Activated naive CD4-positive, alpha-beta T cell (primary cell): ENCODE measurements at places on chromosomes 3 and 15.

DNA sequence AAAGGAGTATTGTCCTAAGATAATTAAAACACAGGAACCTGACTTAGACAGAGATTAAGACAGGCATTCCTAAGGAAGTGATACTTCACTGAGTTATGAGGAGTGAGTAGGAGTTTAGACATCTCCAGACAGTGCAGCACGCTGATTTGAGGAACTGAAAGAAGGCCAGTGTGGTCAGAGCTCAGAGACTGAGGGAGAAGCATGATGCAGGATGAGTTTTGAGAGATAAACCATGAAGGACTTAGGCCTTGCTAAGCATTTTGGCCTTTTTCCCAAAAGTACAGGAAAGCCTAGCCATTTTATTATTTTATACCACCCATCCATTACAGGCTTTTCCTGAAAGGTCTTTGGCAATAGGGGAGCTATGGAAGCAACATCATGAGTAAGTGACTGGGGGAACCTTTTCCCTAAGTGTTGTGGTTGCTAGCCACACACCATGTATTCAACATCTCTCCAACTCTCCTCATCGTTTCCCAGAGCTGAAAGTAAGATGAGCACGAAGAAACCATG, 375.6 kb upstream of the TPRG1 start:
- DNase-seq, result no peak

DNA sequence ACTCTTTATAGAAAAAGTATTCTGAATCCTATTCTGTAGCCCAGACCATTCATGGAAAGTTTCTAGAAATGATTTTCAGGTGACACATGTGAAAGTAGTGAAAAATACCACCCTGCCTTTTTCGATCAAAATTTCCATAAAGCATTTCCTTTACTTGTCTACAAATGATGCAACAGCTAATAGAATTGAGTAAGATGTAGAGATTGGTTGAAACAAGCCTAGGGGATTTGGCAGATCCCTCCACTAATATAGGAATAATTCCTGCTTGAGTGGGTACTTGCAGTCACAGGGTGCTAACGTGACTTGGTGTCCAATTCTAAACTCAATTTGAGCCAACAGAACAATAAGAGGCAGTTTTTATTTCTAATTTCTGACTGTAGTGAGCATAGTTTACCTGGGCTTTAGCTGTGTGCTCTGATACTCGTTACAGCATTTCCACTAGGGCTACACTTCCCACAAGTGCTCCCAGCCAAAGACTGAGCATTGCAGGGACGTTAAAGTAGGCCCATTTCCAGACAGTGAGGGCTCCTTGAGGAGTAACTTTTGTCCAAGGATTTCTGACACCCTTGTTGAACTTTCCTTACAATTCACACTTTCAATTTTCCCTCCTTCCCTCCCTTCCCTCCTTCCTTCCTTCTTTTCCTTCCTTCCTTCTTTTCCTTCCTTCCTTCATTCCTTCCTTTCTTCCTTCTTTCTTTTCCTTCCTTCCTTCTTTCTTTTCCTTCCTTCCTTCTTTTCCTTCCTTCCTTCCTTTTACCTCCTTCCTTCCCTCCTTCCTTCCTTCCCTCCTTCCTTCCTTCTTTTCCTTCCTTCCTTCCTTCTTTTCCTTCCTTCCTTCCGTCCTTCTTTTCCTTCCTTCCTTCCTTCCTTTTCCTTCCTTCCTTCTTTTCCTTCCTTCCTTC, 53.9 kb upstream of the TP63 start:
- no peak for DNase-seq

GRCh38 chr15:47412136-47412535, 305.2 kb upstream of the SEMA6D start:
- DNase-seq, result no peak

DNA sequence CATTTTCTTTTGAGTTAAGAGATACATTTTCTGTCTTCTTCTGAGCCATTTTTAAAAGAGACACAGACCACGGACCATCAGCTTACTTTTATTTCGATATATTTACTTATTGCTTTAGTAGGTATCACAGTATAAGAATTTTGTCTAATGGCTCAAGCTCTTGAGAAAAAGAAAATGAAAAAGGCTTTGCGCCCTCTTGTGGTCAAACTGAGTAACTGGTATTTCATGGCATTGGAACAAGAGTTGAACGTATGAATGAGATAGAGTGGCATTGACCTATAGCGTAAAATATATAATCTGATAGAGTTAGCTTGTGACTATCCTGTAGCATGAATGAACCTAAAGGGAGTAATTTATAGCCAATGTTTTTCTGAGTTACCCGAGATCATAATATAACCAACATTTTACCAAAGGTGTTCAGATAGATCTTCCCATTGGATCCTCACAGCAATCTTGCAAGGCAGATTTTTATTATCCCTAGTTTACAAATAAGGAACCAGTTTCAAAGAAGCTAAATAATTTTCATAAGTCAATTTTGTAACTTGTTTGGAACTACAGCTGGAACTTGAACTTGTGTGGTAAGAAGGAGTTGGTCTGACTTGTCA, 154.6 kb downstream of the POLR2M start:
- no peak for DNase-seq
